ENCODE measurements at places on chromosomes 5 and 9.

DNA sequence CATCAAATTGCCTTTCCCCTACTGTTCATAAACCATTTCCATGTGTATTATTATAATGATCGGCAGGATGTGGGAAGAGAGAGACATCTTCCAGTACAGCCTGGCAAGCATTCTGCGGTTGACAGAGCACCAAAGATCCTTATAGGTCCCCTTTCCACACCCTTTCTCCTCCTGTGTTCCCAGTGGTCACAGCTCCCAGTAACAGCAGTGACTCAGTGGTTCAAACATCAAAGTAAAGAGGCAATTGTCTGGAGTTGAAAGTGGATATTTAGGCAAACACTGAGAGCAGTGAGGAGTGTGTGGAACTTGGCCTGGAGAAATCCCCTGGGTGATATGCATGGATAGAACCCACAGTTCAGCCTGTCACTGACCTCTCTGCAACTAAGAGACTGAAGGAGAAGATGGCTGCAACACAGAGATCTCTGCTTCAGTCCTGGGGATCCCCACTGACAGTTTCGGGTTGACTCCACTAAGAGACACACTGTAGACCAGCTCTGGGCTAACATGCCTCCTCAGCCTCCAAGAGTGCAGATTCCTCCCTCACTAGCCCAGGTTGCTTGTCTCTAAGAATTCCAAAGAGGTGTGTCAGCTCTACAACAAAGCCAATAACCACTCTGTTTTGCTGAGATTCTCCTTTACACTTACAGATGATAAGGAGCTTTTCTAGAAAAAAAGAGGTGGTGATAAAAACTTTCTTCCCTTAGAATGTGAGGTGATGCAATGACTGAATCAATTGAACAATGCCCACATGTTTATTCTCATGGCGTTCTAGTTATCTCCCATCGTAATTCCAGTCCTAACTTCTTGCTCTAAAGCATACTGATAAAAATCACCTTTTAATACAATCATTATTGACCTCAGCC is 94.4 kb upstream of the IL6ST start:
- DNase-seq, result peak; percentile 87

GRCh38 chr9:131951905-131952304 is 127.8 kb downstream of the MED27 start:
- DNase-seq, result no peak

DNA sequence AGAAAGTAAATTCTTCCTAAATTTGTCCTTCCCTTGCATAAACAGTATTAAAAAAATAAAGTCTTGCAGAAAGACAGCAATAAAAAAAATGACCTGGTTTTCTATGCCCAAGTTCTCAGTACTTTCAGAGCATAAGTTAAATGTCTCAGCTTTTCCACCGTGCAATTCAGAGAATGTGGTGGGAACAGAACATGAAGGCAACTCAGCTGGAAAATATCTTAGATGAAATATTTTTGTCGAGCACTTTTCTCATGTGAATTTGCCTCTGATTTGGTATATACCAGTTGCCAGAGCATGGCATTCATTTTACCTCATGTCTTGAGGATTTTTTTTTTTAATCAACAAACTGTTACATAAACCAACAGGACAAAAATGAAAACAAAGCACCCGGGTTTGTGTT is 176.1 kb downstream of the CETN3 start:
- DNase-seq, result no peak

- DNase-seq, result no peak
Observed at GRCh38 chr9:71146511-71146910, 25.1 kb upstream of the TRPM3 start.

GRCh38 chr5:5492087-5492933 is 69.8 kb downstream of the ICE1 start:
- DNase-seq, result peak; percentile 49

GRCh38 chr9:37210737-37211523 is 90.6 kb downstream of the ZCCHC7 start:
- DNase-seq, result no peak

GRCh38 chr5:170248172-170248930 is 15.6 kb downstream of the C5orf58 start:
- no peak for DNase-seq

- no peak for DNase-seq
Observed at GRCh38 chr5:12611132-12611531, 706.9 kb upstream of the CTNND2 start.

DNA sequence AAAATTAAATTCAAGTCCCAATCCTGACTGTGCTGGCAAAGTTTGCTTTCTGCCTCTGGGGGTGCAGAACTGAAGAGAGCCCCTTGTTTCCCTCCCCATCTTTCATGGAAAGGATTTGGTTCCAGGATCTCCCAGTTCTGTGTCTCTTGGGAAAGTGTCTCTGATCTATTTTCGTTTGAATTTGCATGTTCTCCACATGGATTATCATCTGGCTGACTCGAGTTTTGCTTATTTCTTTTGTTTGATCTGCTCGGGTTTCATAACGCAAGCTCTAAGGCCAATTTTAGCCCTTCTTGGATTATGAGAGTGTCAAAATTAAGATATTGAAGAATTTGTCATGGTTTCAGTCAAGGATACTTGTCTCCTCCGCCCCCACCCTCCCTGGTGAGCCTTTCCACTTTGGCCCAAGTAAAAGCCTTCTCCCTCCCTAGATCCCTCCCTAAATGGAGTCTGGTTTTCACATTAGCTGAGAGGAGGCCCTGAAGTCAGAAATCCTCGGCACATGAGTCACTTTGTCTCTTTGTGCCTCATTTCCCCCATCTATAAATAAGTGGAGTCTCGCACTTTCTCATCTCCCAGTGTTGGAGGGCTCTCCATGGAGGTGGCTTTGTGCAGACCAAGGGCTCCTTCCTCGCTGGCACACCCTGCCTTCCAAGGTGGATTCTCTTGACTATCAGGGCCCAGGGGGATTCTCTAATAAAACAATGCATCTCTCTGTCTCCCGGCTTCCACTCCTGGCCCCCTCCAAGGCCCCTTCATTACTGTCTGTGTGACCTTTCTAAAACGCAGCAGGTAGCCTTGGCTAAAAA is 17.3 kb downstream of the ADRB2 start:
- DNase-seq, result no peak

DNA sequence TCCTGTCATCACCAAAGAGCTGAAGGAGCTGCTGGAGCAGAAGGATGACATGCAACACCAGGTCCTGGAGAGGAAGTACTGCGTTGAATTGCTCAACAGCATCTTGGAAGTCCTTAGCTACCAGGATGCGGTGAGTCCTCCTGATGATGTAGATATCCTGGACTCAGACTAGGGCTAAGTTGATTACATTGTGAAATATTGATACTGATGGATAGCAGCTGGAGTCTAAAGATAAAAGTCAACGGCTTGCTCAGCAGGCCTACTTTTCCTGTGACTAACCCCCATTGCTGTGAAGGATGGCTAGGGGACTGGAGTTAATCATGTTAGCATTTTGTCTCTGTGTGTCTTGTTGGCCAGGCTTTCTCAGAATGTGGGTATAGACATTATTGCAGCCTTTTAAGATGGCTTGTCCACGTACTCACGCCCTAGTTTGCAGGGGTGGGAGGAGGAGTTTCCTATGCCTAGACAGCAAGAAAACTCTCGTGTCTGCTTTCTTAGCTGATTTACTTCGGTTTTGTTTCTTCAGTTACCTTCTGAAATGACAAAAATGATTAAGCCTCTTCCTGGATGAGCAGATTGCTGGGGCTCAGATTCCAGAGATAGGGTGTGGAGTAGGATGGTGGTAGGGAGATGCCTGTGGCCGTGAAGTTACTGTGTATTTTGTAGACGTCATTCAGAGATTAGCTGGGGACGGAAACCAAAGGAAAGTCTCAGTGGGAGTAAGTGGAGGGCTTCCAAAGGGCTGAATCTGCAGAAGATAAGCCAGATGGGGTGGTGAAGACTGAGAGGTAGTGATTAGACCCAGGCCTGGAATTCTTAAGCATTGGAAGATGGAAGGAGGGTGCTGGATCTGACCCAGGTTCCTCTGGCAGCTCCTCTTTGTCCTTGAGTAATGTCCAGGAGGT is 166.3 kb downstream of the DOCK2 start:
- no peak for DNase-seq

DNA sequence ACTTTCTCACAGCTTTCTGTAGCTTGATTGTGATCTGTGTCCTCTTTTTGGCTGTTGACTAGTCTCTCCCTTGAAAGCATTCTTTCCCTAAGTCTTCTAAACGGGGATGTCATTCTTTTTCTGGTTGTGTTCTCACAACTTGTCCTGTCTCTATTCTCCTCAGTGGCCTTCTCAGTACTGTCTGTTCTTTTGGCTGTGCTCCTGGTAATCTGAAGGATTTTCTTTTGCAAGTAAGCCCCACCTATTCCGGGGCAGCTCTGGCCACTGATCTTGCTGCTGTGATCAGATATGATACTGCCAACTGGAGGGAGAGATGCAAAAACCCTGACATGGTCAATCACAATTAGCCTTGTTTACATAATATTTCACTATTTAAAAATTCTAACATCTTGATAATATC is 172.2 kb downstream of the CDC42SE2 start:
- DNase-seq, result no peak

DNA sequence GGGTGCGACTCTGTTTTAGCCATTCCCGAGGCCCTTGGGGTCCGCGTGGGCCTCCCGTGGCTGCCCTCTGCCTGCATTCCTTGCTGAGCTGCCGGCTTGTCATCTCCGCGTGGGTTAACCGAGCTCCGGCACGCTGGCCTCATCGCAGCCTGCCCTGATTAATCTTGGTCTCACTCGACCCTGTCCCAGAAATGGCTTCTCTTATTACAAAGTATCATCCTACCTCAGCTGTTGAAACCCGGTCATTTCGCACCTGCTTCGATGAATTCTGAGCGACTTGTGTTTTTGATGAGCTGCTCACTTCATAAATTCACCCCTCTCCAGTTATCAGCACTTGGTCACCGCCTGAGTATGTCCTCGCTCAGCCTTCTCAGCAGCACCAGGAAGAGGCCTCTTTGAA is 123.5 kb upstream of the EGFLAM start:
- no peak for DNase-seq

DNA sequence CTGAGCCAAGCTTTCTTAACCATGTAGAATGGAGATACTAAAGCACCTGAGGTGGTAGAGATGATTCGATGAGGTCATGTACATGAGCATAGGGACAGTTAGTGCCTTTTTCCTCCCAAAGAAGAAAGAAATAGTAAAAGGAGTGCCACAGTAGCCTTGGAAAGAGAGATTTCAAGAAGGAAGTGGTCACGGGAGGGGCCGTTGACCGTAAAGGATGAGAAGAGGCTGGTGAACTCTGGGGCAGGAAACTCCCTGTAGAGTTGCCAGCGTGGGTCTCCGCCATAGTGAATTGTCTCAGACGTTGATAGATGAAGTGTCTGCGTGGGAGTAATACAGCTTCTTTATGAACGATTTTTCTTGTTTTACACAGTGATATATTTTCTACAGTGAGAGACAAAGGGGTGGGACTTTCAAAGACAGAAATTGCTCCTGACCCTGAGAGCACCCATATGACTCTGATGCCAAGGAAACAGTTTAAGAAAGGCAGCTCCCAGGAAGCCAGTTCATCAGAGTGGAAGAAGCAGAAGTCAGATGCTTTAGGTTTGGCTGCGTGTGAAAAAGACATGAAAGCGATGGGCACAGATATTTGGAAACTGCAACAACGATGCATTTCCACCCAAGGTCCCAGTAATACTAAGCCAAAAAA is 41.3 kb downstream of the UGCG start:
- DNase-seq, result no peak

- no peak for DNase-seq
Observed at GRCh38 chr9:7123743-7124142, 366.0 kb downstream of the KDM4C start.

- DNase-seq, result no peak
Observed at GRCh38 chr5:147780924-147781573, 1.5 kb downstream of the JAKMIP2 start.

GRCh38 chr5:125272357-125272756 is 525.9 kb upstream of the ZNF608 start:
- no peak for DNase-seq

DNA sequence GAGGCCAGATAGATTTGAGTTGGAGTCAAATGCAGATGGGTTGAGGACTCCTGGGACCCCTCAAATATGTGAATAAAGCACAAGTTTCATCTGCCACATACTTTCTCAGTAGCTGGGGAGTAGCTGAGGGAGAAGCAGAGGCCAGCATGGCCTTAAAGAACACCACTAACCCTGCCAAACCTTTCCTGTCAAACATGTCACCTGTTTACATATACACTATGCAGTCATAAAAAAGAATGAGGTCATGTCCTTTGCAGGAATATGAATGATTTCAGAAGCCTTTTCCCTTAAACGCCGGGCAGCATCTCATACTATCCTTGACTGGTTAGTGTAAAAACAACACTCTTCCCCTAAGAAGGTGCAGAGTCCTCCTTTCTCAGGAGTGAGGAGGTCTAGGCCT is 25.2 kb upstream of the HSD17B4 start:
- no peak for DNase-seq

DNA sequence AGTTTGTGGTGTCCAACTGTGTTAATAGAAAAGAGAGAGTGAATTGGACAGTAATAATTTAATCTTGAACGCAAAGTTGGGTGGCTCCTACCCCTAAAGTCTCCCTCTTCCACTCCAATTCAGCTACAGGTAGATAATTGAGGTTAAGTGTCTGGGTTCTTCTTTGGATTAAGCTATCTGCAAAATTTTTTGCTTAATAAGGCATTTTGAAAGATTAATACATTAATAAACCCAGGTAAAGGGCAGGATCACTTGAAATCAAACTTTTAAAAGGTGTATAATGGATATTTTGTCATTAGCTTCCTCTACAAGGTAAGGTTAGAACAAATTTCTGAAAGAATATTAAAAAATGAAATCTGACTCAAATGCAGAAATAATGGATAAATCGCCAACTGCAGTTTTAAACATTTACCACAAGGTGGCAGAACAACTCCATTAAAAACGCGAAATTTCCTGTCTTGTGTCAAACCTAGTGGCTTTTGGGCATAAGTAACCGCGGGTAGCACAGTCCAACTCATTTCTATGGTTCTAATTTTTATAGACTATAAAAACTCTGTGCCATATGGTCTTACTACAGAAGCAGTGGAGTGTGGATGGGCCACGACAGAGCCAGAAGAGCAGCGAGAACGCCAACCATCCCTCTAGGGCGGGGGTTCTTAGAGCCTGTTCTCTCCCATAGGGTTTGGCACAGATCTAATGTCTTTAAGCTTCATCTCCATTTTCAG is 276.5 kb downstream of the ARHGEF28 start:
- DNase-seq, result no peak

DNA sequence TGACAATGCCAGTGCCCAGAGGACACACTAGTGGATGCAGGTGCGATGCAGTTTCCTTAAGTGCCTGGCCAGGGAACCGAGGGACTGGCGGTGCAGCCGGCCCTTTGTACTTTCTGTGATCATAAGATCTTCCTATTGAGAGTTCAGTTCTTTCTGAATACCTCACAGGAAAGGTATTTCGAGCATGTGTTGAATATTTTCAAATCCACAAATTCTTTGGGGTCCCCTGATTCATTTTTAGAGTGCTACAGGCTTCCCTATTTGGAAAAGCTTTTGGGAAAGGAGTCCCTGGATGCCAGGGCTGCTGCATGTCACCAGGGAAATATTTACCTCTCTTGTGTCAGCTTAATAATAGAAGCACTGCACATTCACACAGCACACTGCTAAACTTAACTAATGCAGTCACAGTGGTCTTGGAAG is 281.5 kb downstream of the GADD45G start:
- DNase-seq, result no peak

DNA sequence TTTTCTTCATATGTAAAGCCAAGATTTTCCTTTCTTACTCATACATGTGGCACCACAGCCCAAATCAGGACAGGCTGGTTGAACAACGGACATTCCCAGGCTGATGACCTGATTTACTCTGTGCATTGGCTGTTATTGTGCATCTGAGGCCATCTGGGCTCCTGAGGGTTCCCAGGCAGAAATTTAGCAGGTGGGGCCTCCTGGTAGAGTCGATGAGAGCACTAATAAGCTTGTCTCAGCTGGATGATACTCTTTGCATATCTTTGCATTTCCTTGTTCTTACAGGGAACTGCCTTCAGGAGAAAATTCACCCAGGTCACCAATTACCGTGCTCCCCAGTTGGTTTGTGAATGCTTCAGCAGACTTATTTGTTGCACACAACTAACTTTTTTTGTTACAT is 605.1 kb downstream of the ELAVL2 start:
- no peak for DNase-seq
